ENCODE measurements at places on chromosomes 4 and X.

DNA sequence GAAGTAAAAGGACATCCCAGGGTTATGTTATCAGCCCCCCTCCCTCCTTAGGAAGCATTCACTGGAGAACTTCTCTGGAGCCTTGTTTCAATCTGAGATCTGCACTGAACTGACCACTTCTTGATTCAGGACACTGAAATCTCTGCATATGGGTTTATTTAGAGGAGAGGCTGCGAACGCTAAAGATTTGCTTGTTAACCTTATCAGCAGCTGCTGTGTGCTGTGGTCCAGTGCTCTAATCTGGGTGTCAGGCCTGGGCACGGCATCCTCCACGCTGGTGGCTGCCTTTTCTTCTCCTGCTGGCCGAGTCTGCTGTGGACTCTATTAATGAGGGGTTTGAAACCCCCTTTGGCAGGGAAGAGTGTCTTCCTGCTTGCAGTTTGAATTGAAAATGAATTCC lies 1094.7 kb upstream of the TENM3 start:
- DNase-seq: no peak

DNA sequence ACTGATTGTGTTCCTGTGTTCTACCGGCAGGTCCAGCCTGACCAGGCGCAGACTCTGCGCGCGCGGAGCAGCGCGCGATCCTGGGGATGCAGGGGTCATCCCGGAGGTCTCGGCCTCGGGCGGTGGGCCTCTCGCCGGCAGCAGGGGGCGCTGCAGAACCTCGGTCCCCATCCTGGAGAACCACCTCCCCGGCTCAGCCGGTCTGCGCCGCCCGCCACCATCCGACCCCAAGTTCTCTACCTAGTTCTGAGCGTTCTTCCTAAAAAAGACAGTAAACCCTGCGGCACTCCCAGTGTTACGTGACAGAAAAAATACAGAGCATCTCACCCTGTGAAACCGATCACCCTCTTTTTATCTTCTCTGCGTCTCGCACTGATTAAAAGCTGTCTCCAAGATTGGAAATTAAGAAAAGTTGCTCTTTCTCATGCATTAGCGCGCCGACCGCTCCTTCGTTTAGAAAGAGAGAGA lies 1.6 kb downstream of the TRPC3 start:
- DNase-seq: peak; percentile 82

- DNase-seq: no peak
These were observed 377.5 kb downstream of the KCNIP4 start for GRCh38 chr4:21571100-21571499.

GRCh38 chr4:97003715-97004114 lies 1139.6 kb downstream of the STPG2 start:
- DNase-seq: no peak

- DNase-seq: no peak
These were observed 25.7 kb upstream of the SHISA3 start for GRCh38 chr4:42371305-42372252.

DNA sequence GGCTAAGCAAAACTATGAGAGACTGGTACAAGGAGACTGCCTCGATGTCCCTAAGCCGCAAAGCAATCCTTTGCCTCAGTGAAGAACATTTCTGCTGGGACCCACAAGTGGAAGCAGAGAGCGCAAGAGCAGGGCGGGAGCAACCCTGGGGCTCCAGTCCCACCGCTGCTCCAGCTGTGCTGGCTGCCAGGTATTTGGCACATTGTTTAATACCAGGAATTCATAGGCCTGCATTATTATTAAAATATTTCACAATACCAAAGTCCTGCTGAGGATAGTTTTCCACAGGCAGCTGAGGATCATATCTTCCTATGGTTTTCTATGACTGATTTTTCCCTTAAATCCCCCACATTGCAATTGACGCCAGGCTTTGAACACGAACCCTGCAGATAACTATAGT lies 163.5 kb upstream of the TLL1 start:
- no peak for DNase-seq

DNA sequence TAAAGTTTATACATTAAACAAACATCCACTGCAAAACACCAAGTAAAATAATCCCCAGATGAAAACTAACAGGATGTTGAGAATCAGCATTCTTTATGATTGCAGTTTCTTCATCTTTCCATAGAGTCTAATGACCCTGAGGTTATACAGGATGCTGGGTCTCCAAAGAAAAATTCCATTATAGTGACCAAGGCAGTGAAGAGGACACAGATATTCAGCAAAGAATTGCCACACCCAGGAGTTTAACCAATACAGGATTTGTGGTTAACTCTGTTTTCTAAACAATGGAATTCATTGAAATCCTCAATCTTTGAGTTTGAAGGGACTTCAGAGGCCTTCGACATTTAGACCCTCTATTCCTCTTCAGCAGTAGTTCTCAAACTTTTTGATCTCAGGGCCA lies 76.2 kb upstream of the ESX1 start:
- DNase-seq: no peak

DNA sequence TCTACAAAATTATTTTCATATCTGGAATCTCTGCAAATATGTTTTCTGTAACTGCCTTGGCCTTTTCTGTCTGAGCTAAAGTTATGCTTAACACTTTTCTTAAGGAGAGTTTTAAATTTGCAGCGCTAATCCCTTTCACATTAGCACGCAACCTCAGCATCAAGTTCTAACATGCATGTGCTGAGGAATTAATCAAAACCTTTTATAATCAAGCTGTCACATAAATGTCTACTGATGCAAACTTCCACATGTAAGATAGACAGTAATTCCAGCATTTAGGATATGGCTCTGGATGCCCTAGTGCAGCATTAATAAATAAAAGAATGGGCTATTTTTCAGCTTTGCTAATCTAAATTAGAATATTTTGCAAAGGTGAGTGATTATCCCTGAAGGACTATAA lies 17.5 kb upstream of the NEIL3 start:
- DNase-seq: no peak

DNA sequence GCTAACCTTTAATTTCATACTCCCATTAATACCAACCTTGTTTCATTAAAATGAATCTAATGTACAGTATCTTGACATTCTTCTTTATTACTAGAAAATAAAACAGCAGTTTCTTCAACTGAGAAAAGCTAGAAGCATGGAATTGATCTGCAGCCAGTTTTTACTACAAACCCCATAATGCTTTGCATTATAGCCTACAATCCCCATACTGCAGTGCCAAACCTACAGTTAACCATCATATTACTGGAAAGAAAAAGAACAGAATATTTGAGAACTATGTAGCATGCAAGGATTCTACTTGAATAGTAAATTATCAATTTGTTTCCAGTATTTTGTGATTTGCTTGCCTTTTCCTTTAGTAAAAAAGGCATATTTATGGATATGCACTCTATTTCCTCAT lies 3.2 kb upstream of the IL1RAPL1 start:
- no peak for DNase-seq

DNA sequence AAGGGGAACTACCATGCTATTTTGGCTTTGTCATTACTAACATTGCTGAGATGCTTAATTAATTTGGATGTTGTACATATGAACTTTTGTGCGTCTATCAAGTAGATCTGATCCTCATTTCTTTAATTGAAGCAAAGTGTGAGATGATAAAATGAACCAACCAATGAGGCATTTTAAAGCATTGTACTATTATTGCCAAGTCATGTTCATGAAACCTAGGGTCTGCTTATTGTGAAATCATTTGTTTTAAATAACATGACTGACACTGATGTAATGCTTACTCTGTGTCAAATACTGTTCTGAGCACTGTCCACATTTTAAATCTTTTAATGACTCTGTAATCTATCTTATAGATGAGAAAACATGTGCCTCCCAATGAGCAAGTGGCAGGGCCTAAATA lies 57.7 kb downstream of the C4orf33 start:
- no peak for DNase-seq

- DNase-seq: peak; percentile 79
These were observed at the start of gene IKBKG for GRCh38 chrX:154547245-154548027. Gene IKBKG, plus strand, starts transcription at chrX:154547620. Its CDS starts 4,383 bp downstream, at chrX:154552003.

- no peak for DNase-seq
These were observed 508.7 kb upstream of the FMR1 start for GRCh38 chrX:147403040-147403439.

DNA sequence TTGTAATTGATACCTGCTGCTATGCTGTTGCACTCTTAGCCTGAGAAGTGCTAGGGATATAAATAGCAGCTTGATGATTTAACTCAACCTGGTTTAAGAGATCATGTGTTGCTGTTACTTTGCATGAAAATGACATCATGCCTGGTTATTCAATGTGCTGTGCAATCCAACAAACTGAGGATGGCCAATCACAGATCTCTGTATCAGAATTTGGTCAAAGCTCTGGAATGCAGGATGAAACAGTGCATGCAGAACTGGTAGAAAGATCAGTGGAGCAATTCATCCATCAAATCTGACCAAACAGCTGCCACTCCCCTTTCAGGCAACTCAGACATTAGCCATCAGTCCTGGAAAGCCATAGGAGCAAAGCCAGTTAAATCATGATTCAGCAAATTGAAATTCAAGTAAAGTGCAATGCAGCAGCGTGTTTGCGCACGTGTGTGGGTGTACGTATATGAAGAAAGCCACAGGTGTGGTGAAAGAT lies 160.3 kb upstream of the RASGEF1B start:
- DNase-seq: no peak

DNA sequence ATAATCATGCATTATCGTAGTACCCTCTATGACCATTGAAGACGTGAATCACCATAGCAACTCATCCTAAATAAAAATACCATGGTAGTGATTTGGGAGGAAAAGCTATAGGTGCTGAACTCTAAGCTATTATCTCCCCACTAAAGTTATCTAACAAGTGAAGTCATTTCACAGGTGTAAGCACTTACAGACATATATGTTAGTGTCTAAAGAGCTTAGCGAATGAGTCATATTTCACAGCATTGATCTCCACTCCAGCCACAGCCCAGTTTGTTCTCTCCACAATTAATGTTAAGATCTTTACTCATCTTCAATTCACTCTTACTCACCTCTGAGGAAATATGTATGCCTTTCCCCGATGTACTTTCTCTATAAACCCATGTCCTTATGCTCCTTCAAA lies 57.0 kb downstream of the DCAF8L1 start:
- no peak for DNase-seq

GRCh38 chr4:8832113-8832915 lies 39.3 kb downstream of the HMX1 start:
- no peak for DNase-seq

DNA sequence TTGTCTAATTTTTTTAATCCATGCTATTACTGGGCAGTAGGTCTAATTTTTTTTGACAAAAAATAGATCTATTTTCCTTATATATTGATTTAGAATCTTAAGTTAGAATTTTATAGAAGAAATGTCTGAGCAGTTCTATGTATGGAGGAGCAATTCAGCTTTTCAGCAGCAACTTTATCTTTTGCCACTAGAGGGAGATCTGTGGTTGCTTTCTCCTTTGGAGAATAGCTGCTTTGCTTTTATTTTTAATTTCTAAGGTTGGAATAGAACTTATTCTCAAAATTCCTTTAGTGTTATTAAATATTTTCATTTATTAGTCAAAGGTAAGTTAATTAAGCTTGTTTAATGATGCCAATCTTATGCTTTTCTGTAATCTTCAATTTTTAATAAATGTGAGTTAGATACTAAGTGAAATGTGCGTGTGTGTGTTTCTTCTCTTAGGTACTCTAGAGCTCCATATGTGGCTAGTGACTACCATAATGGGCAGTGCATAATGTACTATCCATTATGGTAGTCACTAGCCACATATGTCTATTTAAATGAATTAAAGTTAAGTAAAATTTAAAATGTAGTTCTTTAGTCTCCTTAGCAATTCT lies 29.3 kb downstream of the FAM199X start:
- DNase-seq: no peak

Measured in stimulated activated CD4-positive, alpha-beta T cell treated with anti-CD3 and anti-CD28 coated beads, TNF-alpha, amount 100 ng/mL, for 1 hour (primary cell).